Ammon's horn (tissue), 1 donor: ENCODE measurements at places on chromosomes 16 and 17.

GRCh38 chr16:74079232-74079586 lies 217.4 kb upstream of the PSMD7 start:
- no peak for DNase-seq

DNA sequence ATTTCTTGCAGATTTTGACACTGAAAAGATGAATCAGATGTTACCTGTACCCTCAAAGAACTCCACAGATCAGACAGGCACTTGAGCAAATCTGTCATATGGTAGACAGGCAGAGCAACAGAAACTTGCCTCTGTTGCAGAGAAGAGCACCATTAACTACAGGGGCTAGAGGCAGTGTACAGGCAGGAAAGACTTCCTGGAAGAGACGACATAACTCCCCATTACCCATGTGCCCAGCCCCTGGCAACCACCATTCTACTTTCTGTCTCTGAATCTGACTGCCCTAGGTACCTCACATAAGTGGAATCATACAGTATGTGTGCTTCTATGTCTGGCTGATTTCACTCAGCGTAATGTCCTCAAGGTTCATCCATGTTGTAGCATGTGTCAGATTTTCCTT lies 15.5 kb downstream of the GFOD2 start:
- DNase-seq: no peak

DNA sequence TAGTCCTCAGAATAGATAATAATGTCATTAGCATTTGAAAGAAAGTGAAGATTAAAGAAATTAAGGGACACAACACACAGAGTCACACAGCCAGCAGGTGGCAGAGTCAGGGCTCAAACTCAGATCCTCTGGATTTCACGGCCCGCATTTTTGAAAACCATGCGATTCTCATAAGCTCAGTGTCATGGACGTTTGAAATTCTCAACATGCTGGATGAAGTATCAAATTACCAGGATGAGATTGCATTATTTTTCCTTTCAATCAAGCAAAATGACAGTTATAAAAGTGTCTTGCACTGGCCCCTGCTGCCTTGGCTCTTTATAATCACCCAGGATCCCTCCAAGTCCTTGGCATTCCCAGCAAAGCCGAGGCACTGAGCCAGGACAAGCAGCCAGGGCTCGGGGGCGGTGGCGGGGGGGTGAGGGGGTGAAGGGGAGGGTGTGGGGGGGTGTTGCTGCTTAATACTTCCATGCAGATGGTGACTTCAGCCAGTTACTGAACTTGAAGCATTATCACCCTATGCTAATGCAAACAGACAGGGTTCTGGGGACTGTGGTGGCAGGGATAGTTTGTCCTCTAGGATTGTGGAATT lies 6.6 kb upstream of the BMERB1 start:
- DNase-seq: peak; percentile 75

DNA sequence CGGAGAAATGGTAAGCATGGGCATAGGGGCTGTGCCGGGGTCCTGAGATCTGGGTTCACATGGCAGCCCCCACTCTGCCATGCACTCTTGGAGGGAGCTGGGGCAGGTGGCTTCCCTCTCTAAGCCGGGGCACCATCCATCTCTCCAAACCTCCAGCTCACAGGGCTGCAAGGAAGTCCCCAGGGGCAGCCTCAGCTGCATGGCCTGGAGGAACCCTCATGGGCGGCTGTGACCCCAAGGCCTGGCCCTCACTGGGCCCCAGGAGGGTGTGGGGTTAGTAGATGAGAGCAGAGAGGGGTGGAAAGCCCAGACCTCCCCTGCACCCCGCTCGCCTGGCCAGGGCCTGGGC lies 2.6 kb downstream of the CTRB2 start:
- no peak for DNase-seq

DNA sequence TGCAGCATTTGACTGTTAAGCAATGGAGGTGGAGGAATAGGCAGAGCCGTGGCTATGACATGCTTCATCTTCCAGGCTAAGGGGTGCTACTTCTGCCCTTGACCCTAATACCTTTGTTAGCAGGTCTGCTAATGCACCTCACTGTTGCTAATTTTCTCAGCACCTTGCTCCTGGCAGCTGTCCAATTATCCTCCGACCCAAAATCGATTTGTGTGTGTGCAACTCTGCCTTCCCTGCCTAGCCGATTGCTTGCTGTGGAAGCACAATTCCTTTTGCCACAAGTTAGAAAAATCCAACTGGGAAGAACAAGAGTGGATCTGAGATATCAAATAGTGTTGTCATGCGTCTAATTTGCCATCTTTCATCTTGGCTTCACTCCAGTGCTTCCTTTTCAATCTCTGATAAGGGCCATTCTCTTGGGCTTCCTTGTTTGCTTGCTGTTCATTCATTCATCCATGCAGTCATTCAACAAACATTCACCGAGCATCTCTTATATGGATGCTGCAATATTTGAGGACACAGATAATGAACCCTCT lies 422.8 kb downstream of the RBFOX1 start:
- peak; percentile 2 for DNase-seq
